Activated CD4-positive, alpha-beta T cell treated with anti-CD3 and anti-CD28 coated beads, Interleukin-2, amount 10 ng/mL, durations not matched to agents 7 days and 5 days (primary cell): ENCODE measurements at places on chromosomes 7 and 10.

DNA sequence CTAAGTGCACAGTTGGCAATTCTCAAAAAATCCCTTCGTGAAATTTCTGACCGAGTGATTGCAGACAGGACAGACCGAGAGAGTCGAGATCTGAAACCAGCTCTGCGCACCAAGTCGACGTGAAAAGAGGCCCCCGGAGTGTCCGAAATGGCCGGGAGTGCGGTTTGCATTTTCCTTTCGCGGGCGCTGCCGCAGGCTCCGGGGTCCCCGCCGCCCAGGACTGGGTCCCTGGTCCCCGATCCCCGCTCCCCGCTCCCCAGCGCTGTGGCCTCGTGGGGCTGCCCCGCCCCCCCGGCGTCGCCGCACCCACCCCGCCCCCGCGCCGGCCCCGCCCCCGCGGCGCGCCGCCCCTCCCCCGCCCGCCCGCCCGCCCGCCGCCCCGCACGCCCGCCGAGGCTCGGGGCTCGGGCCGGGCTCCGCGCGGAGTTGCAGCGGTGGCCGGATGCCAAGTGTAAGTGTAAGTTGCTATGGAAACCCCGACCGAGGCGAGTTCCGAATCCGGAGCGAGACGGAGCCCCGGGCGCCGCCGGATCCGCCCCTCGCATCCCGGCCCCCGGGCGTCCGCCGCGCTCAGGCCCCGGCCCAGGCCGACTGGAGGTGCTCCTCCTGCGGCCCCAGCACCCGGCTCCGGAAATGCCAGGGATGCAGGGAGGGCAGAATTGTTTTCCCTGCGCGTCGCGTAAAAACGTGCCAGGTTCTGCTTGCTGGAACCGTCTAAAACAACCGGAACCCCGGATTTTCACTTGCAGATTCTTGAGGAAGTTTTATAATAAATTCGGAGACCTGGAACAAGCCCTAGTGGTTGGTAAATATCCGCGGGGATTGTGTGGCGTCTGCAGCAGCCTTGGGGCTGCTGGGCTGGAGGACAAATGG lies 4.6 kb downstream of the BMI1 start:
- DNase-seq, result peak; percentile 74

DNA sequence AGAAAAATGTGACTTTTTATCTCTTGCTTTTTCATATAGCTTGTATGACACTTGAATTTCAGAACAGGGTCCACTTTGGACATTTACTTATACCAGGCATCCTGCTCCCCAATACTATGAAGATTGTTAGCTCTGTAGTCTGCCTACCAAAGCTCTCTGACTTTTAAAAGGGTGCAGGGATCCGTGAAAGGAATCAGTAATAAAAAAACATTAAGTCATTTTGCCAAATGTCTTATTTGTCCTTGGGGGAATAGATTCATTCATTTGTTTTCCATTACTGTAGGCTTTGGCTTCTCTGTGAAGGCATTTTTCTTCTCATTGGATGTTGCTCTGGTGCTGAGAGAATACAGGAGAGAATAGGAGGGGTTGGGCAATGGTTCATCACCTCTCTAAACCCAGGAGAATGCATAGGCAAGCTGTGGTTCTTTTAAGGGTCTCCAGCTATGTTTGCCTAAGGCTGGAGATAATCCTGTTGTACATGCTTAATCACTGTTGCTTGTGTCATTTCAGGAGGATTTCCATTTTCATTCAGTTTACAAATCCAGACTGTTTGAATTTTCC lies 103.5 kb downstream of the SRI start:
- no peak for DNase-seq

DNA sequence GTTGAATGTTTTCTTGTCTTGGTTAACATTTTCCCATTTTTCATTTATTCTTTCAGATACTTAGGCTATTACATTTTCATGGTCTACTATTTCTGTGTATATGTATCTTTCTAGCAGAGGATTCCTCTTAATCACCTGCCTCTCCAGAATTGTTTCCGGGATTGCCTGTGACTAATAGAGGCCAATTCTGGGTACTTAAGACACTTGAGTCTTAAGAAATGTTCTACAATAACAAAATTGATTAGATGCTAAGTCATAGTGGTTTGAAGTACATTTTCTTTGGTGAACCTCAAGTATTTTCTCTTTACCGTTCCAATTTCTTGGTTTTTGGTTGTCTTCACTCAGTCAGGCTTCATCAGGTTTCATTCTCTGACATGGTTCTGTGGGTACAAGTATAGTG lies 26.4 kb downstream of the BBS9 start:
- no peak for DNase-seq

- no peak for DNase-seq
Observed at GRCh38 chr10:109824206-109824605, 99.1 kb downstream of the XPNPEP1 start.

DNA sequence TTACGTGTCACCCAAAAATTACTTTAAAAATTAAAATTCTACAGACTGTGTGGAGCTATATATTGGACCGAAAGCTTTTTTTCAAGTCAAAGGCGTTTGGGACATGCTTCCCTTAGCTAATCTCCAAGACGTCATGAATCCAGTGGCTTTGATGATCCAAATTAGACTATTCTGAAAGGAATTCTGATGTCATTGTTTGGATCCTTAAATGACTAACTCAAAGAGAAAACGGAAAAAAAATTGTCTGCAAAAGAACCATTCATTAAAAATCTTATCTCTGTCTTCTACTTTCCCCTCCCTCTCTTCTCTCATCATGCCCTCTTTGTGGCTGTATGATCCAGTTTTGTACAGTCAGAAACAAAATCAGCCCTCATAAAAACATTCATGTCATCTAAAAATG lies 161.8 kb downstream of the ETV1 start:
- no peak for DNase-seq

GRCh38 chr10:17188644-17189172 lies 12.8 kb downstream of the TRDMT1 start:
- DNase-seq, result no peak

- no peak for DNase-seq
Observed at GRCh38 chr10:106557951-106558733, 606.4 kb downstream of the SORCS1 start.
